ENCODE measurements at places on chromosomes 2 and 18. TPM values are rescaled to one million over a fixed set of nuclear protein-coding genes. Genes with fewer than 3 reads are reported as not detected.

The SALL3 gene
- not detected for polyA plus RNA-seq

The TEX44 gene
- not detected for polyA plus RNA-seq

The ITGB1BP1 gene
- polyA plus RNA-seq: 195 TPM

The EML6 gene
- 0.16 TPM for polyA plus RNA-seq

The ZNF521 gene
- not detected for polyA plus RNA-seq

The NIF3L1 gene
- 38.1 TPM for polyA plus RNA-seq

The CDH2 gene
- polyA plus RNA-seq: 0.27 TPM

The CACNB4 gene
- 0.03 TPM for polyA plus RNA-seq

The RAB6C gene
- polyA plus RNA-seq: not detected

The SLC14A1 gene
- 0.21 TPM for polyA plus RNA-seq

The RAX gene
- not detected for polyA plus RNA-seq

The GNAL gene
- 0.31 TPM for polyA plus RNA-seq

The ALPP gene
- not detected for polyA plus RNA-seq

The CCDC148 gene
- polyA plus RNA-seq: 0.25 TPM

The TLX2 gene
- 0.04 TPM for polyA plus RNA-seq

The UGT1A10 gene
- polyA plus RNA-seq: 0.35 TPM

The PLB1 gene
- 2.2 TPM for polyA plus RNA-seq

The PNO1 gene
- 21.4 TPM for polyA plus RNA-seq

The DNAJC5G gene
- polyA plus RNA-seq: not detected

The OR6B2 gene
- polyA plus RNA-seq: not detected

The CYP27A1 gene
- 0.58 TPM for polyA plus RNA-seq

The SCN9A gene
- polyA plus RNA-seq: 0.07 TPM

The FOXD4L1 gene
- polyA plus RNA-seq: 0.02 TPM

The LOXHD1 gene
- not detected for polyA plus RNA-seq

The DRC1 gene
- polyA plus RNA-seq: not detected

The SLC9A4 gene
- not detected for polyA plus RNA-seq

The VAMP8 gene
- polyA plus RNA-seq: 286 TPM

The SLC40A1 gene
- polyA plus RNA-seq: 0.02 TPM

The GALNT1 gene
- polyA plus RNA-seq: 18.9 TPM

The FAM228A gene
- polyA plus RNA-seq: 0.67 TPM

The SERPINB13 gene
- 2.7 TPM for polyA plus RNA-seq

The FOSL2 gene
- 16.9 TPM for polyA plus RNA-seq

The METTL5 gene
- polyA plus RNA-seq: 122 TPM

The COL4A4 gene
- 0.13 TPM for polyA plus RNA-seq

The CGREF1 gene
- polyA plus RNA-seq: 0.74 TPM

The UGT1A4 gene
- 0.07 TPM for polyA plus RNA-seq

The DYSF gene
- polyA plus RNA-seq: 0.52 TPM

The MARCO gene
- polyA plus RNA-seq: 0.22 TPM

The UGT1A8 gene
- not detected for polyA plus RNA-seq

The CIDEA gene
- 18.5 TPM for polyA plus RNA-seq

The ANKRD30BL gene
- not detected for polyA plus RNA-seq

The NYAP2 gene
- polyA plus RNA-seq: not detected

The GAREM1 gene
- 0.75 TPM for polyA plus RNA-seq

The KCTD1 gene
- 33.7 TPM for polyA plus RNA-seq

The C2orf15 gene
- polyA plus RNA-seq: 0.50 TPM

The TMEM37 gene
- 0.16 TPM for polyA plus RNA-seq
